ENCODE measurements at places on chromosomes 3 and 15. TPM values are rescaled to one million over a fixed set of nuclear protein-coding genes. Genes with fewer than 3 reads are reported as not detected.

Gene UCN2
- 1.9 TPM for total RNA-seq

Gene DOCK3
- under 0.01 TPM for total RNA-seq

Gene SCAANT1
- total RNA-seq: not detected

Gene ISLR2
- total RNA-seq: not detected

Gene KBTBD8
- 0.74 TPM for total RNA-seq

Gene RBP2
- not detected for total RNA-seq

Gene ARHGEF26
- total RNA-seq: 3.4 TPM

Gene SERF2
- total RNA-seq: 1,279 TPM

Gene C3orf85
- not detected for total RNA-seq

Gene ACTRT3
- 3.7 TPM for total RNA-seq

Gene LRRIQ4
- total RNA-seq: not detected

Gene XYLB
- total RNA-seq: 5.7 TPM

Gene CKMT1A
- not detected for total RNA-seq

Gene SNX22
- total RNA-seq: under 0.01 TPM

Gene OSBPL10
- total RNA-seq: 8.2 TPM

Gene SH2D7
- total RNA-seq: not detected

Gene GPR27
- total RNA-seq: not detected

Gene IMPG2
- under 0.01 TPM for total RNA-seq

Gene SLC22A14
- total RNA-seq: not detected

Gene ACSBG1
- not detected for total RNA-seq

Gene GP9
- not detected for total RNA-seq

Gene CPLX3
- not detected for total RNA-seq

Gene AADACL2
- not detected for total RNA-seq

Gene FBXO40
- total RNA-seq: not detected

Gene UROC1
- total RNA-seq: not detected

Gene TAGLN3
- 1.0 TPM for total RNA-seq

Gene STRC
- total RNA-seq: not detected

Gene BRK1
- total RNA-seq: 95.5 TPM

Gene CLRN1
- total RNA-seq: not detected

Gene SCG3
- not detected for total RNA-seq

Gene LRRC34
- 7.1 TPM for total RNA-seq

Gene IMPDH2
- total RNA-seq: 337 TPM

Gene IL12A
- 4.5 TPM for total RNA-seq

Gene ADGRG7
- total RNA-seq: not detected

Gene CLCN2
- total RNA-seq: 2.2 TPM
